Right lobe of liver (tissue), 6 donors: ENCODE measurements at places on chromosomes 3 and 15. TPM values are rescaled to one million over a fixed set of nuclear protein-coding genes. Genes with fewer than 3 reads are reported as not detected.

SAMMSON gene
- not detected for total RNA-seq

DNA sequence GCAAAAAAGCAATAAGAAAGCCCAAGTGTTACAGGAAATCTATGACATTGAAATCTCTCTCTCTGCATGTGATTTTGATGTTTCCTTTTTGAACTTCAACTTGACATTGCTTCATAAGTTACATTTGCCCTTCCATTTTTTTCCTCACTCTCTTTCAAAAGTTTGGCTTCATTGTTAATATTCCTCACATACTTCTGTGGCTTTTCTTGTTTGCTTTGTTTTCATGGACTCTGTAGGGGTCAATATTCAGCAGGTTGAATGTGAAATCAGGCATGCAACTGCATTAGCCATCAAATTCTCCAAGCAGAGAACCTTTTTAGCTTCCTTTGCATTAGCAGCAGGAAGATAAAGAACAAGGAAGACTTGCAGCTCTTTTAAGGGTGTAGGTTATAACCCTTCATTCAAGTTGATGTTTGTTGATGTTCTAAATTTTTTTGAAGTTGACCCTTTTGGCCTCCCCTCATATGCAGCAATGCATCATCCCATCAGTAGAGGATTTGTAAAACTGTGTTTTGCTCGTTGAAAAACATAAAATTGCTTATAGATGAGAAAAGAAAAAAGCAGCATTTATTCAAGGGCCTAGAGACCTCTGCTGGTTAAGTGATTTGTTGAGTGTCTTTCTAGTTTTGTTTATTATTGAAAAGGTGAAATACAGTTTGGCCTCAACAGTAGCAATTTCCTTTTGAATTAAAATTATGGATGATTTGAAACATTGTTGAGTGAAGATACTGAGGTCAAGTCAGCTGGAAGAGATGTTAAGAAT is 211.4 kb downstream of the IL5RA start:
- no peaks in the 10 kb centered on the region for H3K27me3 ChIP-seq
- no peak overlapping the region for H3K4me3 ChIP-seq
- peaks cover 16% of the 10 kb centered on the region for H3K4me1 ChIP-seq

DNA sequence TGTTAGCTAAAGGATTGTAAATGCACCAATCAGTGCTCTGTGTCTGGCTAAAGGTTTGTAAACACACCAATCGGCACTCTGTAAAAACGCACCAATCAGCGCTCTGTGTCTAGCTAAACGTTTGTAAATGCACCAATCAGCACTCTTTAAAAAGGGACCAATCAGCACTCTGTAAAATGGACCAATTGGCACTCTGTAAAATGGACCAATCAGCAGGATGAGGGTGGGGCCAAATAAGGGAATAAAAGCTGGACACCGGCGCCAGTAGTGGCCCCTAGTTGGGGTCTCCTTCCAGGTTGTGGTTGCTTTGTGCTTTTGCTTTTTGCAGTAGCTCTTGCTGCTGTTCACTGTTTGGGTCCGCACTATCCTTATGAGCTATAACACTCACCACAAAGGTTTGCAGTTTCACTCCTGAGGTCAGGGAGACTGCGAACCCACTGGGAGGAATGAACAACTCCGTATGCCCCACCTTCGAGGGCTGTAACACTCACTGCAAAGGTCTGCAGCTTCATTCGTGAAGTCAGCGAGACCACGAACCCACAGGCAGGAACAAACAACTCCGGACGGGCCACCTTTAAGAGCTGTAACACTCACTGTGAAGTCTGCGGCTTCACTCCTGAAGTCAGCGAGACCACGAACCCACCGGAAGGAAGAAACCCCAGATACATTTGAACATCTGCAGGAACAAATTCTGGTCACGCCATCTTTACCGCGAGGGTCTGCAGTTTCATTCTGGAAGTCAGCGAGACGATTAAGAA is 1.1 kb upstream of the SUCLG2 start:
- peak overlapping the region; percentile 99 for H3K27ac ChIP-seq
- H3K4me3 ChIP-seq = no peak overlapping the region
- no peaks in the 10 kb centered on the region for H3K36me3 ChIP-seq
- DNase-seq = peak; percentile 53

DNA sequence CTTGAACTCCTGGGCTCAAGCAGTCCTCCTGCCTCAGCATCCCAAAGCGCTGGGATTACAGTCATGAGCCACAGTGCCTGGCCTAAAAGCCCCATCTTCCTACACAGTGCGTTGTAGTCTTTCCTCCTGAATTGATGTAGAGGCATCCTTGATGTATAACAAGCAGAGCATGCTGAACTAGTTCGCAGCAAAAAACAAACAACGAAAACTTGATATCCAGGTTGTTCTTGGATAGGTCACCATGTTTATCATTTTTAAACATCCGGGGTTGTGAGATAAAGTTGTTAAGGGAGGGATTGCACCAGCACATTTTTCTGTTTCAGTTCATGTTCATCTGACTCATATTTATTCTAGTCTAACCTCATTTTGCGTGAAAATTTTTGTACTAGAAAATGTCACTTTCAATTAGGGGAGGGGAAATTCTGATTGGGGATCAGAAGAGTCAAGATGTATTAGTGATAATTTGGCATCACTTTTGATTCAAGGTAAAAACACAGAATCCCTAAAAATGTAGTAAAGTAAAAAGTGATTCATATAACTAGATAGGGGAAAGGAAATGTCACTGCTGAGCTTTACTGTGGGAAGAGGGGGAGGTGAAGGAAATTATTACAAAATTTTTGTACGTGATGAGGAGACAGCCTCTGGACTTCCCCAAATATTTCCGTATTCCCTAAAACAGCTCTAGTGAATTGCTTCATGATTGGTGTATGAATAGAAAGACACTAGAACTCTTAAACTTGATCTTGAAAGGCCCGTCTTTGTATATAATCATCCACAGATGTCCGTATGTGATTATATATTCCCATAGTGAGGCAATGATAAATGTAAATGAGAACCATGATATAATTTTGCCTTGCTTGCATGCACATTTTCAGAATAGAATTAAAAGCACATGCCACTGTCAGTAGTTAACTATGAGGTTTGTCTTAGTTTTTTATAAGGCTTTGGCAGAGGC is 22.9 kb downstream of the RAB8B start:
- H3K27ac ChIP-seq = peak overlapping the region; percentile 14
- DNase-seq = no peak
- H3K27me3 ChIP-seq = no peaks in the 10 kb centered on the region
- no peaks in the 10 kb centered on the region for H3K36me3 ChIP-seq
- H3K4me3 ChIP-seq = no peak overlapping the region
- peaks cover 6% of the 10 kb centered on the region for H3K4me1 ChIP-seq
